ENCODE measurements at places on chromosomes 12 and 14. TPM values are rescaled to one million over a fixed set of nuclear protein-coding genes. Genes with fewer than 3 reads are reported as not detected.

- no peak overlapping the region for H3K27ac ChIP-seq
- no peaks in the 10 kb centered on the region for H3K36me3 ChIP-seq
- peaks cover 9% of the 10 kb centered on the region for H3K27me3 ChIP-seq
- DNase-seq: no peak
Measured at GRCh38 chr12:48873096-48873495, 7.4 kb upstream of the RND1 start.

DNA sequence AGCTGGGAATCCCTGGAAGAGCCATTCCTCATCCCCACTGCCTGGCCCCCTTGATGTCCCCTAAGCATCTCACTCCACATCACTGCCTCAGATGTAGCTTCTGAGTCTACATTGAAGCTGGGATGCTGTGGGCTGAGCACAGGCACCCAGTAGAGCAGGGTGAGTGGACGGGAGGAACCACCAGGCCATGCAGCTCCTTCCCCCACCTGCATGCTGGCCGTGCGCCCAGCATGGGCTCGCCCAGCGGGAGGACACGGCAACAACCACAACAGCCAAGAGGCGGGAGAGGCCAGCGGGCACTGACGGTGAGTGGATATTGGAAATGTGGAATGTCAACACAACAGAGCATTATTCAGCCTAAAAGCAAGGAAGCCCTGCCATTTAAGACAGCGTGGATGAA lies 310.9 kb downstream of the ADGRD1 start:
- H3K36me3 ChIP-seq: no peaks in the 10 kb centered on the region
- DNase-seq: no peak
- no peak overlapping the region for H3K4me3 ChIP-seq
- H3K27me3 ChIP-seq: no peaks in the 10 kb centered on the region

GRCh38 chr12:53200107-53200457 lies 7.0 kb downstream of the ITGB7 start:
- H3K4me3 ChIP-seq: peak overlapping the region; percentile 68
- peak overlapping the region; percentile 88 for H3K27ac ChIP-seq
- peaks cover 77% of the 10 kb centered on the region for H3K4me1 ChIP-seq
- H3K36me3 ChIP-seq: peaks cover 81% of the 10 kb centered on the region

- H3K4me1 ChIP-seq: peaks cover 30% of the 10 kb centered on the region
- peaks cover 3% of the 10 kb centered on the region for H3K36me3 ChIP-seq
- peak; percentile 27 for DNase-seq
- peaks cover 52% of the 10 kb centered on the region for H3K27me3 ChIP-seq
- no peak overlapping the region for H3K27ac ChIP-seq
Measured at GRCh38 chr14:72894623-72895378, 900 bp upstream of the DPF3 start.

- no peak for DNase-seq
- H3K4me1 ChIP-seq: peaks cover 53% of the 10 kb centered on the region
- H3K27ac ChIP-seq: no peak overlapping the region
- no peaks in the 10 kb centered on the region for H3K27me3 ChIP-seq
- H3K4me3 ChIP-seq: no peak overlapping the region
Measured at GRCh38 chr14:53032838-53033390, 82.1 kb upstream of the FERMT2 start.

GRCh38 chr14:33669111-33669510 lies 281.8 kb downstream of the EGLN3 start:
- no peaks in the 10 kb centered on the region for H3K36me3 ChIP-seq
- no peak for DNase-seq
- H3K27me3 ChIP-seq: no peaks in the 10 kb centered on the region
- H3K27ac ChIP-seq: no peak overlapping the region
- no peak overlapping the region for H3K4me3 ChIP-seq

- no peak overlapping the region for H3K27ac ChIP-seq
- DNase-seq: no peak
- H3K4me1 ChIP-seq: peaks cover 3% of the 10 kb centered on the region
- peaks cover 4% of the 10 kb centered on the region for H3K36me3 ChIP-seq
- H3K4me3 ChIP-seq: no peak overlapping the region
Measured at GRCh38 chr14:55814064-55814463, 234.1 kb downstream of the KTN1 start.

GRCh38 chr12:89472508-89472907 lies 52.1 kb downstream of the GALNT4 start:
- no peaks in the 10 kb centered on the region for H3K27me3 ChIP-seq
- H3K27ac ChIP-seq: peak overlapping the region; percentile 20

TRHDE gene
- total RNA-seq: not detected
